SJCRH30 (cell line): ENCODE measurements at places on chromosomes 2 and 18. TPM values are rescaled to one million over a fixed set of nuclear protein-coding genes. Genes with fewer than 3 reads are reported as not detected.

The CDH20 gene
- total RNA-seq = not detected in 2 replicates

The FOXD4L1 gene
- total RNA-seq = 0.43 and 1.0 TPM in 2 replicates

The SERPINB3 gene
- not detected in 2 replicates for total RNA-seq

DNA sequence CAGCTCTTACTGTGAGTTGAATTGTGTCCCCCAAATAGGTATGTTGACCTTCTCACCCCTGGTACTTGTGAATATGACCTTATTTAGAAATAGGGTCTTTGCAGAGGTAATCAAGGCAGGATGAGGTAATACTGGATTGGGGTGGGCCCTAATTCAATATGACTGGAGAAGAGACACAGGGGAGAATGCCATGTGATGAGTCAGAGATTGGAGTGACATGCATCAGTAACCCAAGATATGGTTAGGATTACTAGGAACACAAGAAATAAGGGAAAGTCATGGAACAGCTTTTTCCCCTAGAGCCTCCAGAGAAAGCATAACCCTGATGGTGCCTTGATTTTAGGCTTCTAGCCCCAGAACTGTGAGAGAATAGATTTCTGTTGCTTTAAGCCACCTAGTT lies 37.0 kb upstream of the ATP5MC3 start:
- no peak overlapping the region for H3K27ac ChIP-seq
- H3K36me3 ChIP-seq = no peaks in the 10 kb centered on the region
- no peak for DNase-seq
- no peaks in the 10 kb centered on the region for H3K27me3 ChIP-seq
- no peaks in the 10 kb centered on the region for H3K4me1 ChIP-seq

- H3K27me3 ChIP-seq = no peaks in the 10 kb centered on the region; the same call in 1 of the 2 replicates
- H3K4me1 ChIP-seq = no peaks in the 10 kb centered on the region
- H3K4me3 ChIP-seq = no peak overlapping the region
- no peak for DNase-seq
- H3K27ac ChIP-seq = no peak overlapping the region
- no peaks in the 10 kb centered on the region for H3K36me3 ChIP-seq
These were observed 39.8 kb upstream of the NXPH2 start for GRCh38 chr2:138819964-138820363.
